ENCODE measurements at places on chromosomes 5 and 9.

DNA sequence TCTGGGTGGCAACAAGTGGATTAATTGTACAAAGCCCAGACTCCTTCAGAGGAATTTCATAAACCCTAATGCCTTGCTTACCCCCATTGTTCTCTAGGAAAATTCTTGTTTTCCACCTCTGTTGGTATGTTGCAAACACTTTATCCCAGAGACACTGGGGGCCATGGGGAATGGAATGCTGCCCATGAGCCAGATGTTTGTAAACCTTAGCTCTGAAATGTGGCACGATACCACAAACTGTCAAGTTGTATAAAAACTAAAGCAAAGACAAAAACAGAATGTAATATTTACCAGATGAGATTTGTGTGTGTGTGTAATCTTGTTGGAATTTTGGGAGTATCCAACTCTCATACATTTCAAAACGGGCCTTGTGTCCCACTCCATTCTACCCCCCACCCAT is 465.0 kb downstream of the EBF1 start:
- DNase-seq = no peak

GRCh38 chr5:177612215-177612673 is 12.3 kb downstream of the B4GALT7 start:
- DNase-seq = no peak

DNA sequence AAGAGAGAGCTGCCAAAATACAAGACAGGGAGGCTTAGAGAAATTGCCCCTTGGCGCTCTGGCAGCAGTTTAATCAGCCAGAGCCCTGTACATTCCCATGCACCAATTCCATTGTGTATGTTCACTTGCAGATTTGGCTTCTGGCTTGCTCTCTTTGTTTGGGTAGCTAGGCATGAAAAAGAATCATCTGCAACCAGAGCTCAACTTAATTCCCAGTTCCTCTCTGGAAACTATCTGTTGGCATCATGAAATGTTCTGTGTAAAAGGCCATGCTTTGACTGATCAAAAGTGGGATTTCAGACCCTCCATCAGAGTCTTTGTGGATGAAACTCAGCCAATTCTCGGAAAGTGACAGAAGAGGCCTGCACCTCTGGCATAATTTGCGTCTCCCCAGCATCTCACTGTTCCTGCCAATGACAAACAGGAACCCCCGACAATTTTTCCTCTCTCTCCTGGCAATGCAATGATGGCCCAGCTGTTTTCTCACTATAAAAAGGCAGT is 53.8 kb upstream of the RAD23B start:
- no peak for DNase-seq

GRCh38 chr5:149406203-149406978 is 27.3 kb upstream of the IL17B start:
- DNase-seq = no peak

- DNase-seq = no peak
Measured at GRCh38 chr5:160369990-160370712, at the start of gene C1QTNF2. C1QTNF2 (minus strand) TSS chr5:160370626; CDS start chr5:160355011, 15,615 bp downstream.

- DNase-seq = no peak
Measured at GRCh38 chr9:126720661-126721563, 83.9 kb upstream of the ZBTB43 start.

GRCh38 chr9:137604345-137605086 is 970 bp upstream of the ARRDC1 start:
- DNase-seq = no peak

DNA sequence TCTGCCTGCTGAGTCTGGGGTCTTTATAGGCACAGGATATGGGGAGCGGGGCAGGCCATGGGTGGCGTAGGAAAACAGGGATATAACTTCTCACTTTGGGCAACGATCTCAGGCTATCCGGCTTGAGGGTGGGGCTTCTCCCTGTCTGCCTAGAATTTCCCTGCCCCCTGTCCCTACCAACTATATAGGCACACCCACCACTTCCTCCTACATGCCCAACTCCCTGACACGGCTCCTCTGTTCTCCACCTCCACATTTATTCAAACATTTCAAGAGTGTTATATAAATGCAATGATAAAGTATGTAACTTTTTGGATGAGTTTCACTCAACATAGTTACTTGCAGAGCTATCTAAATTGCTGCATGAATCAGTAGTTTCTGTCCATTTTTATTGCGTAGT is 363.2 kb upstream of the RORB start:
- no peak for DNase-seq

- no peak for DNase-seq
Measured at GRCh38 chr5:152185547-152186245, 219.4 kb downstream of the NMUR2 start.

- peak; percentile 69 for DNase-seq
Measured at GRCh38 chr9:2267181-2267745, 252.1 kb downstream of the SMARCA2 start.

- no peak for DNase-seq
Measured at GRCh38 chr5:143033535-143034250, 263.5 kb downstream of the ARHGAP26 start.

Measured in NCI-H187 (cell line).